Suprapubic skin (tissue), 4 donors: ENCODE measurements at places on chromosomes 2 and 18.

GRCh38 chr2:234676109-234676782, 179.4 kb upstream of the ARL4C start:
- DNase-seq, result no peak
- no peaks in the 10 kb centered on the region for H3K36me3 ChIP-seq
- no peak overlapping the region for H3K4me3 ChIP-seq
- H3K27ac ChIP-seq, result peak overlapping the region; percentile 45
- H3K27me3 ChIP-seq, result no peaks in the 10 kb centered on the region

DNA sequence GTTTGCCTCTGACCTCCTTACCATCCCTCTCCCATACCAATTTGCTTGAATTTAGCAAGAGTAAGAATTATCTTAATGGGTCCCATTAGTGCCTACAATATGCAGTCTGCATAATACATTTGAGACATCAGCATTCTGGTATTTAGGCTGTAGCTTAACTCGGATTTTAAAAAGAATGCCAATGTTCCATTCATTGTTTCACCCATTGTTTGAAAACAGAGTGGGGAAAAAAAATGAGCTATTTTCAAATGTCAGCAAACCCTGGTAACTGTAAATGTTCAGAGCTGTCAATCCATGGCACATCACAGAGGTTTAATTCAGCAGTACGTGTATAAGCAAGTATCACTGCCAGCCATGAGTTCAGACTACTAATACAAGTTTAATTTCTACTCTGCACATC, 61.9 kb upstream of the TSPYL6 start:
- DNase-seq, result no peak
- H3K4me3 ChIP-seq, result no peak overlapping the region
- H3K4me1 ChIP-seq, result no peaks in the 10 kb centered on the region
- H3K36me3 ChIP-seq, result no peaks in the 10 kb centered on the region
- no peak overlapping the region for H3K27ac ChIP-seq
- H3K27me3 ChIP-seq, result no peaks in the 10 kb centered on the region

GRCh38 chr2:63127594-63127993, 77.0 kb downstream of the OTX1 start:
- H3K27me3 ChIP-seq, result no peaks in the 10 kb centered on the region
- H3K27ac ChIP-seq, result no peak overlapping the region
- H3K36me3 ChIP-seq, result no peaks in the 10 kb centered on the region
- H3K4me1 ChIP-seq, result peaks cover 10% of the 10 kb centered on the region
- no peak overlapping the region for H3K4me3 ChIP-seq

- H3K36me3 ChIP-seq, result no peaks in the 10 kb centered on the region
- no peak overlapping the region for H3K4me3 ChIP-seq
- no peak overlapping the region for H3K27ac ChIP-seq
- no peak for DNase-seq
Observed at GRCh38 chr18:58495207-58495606, 133.7 kb downstream of the ALPK2 start.

DNA sequence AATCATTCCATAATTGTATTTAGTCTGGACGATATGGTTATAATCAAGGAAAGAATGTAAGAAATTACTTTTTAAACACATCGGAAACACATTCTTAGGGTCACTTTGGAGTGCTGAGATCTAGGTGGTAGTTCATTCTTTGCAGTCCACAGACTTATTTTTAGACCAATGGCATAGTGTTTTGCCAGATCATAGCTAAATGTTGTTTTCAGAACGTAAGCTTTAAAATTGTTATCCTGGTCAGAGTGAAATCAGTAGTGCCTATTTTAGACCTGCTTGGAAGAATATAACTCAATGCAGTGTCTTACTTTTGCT, 4.3 kb downstream of the MYL12A start:
- H3K27me3 ChIP-seq, result no peaks in the 10 kb centered on the region
- peaks cover 37% of the 10 kb centered on the region for H3K36me3 ChIP-seq
- H3K27ac ChIP-seq, result no peak overlapping the region
- peaks cover 42% of the 10 kb centered on the region for H3K4me1 ChIP-seq

- no peak overlapping the region for H3K27ac ChIP-seq
- no peaks in the 10 kb centered on the region for H3K27me3 ChIP-seq
- no peak for DNase-seq
- peaks cover 33% of the 10 kb centered on the region for H3K4me1 ChIP-seq
Observed at GRCh38 chr18:23359421-23359820, 93.7 kb upstream of the RIOK3 start.

DNA sequence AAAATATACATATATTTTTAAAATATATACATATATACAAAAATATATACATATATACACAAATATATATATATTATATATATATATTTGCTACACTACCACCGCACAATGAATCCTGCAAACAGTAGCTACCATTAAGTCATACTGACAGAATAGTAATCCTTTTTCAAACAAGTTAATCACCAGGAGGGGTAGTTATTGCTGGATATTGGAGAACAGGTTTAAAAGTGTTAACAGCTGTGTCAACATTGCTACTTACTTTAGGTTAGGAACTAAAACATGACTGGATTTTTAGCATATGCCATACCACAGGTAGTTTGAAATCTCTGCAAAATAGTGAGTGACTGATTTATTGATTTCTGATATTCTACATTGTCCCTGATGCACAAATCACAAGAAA, 529.1 kb upstream of the CDH7 start:
- H3K36me3 ChIP-seq, result no peaks in the 10 kb centered on the region
- DNase-seq, result no peak
- H3K4me3 ChIP-seq, result no peak overlapping the region
- no peaks in the 10 kb centered on the region for H3K27me3 ChIP-seq

DNA sequence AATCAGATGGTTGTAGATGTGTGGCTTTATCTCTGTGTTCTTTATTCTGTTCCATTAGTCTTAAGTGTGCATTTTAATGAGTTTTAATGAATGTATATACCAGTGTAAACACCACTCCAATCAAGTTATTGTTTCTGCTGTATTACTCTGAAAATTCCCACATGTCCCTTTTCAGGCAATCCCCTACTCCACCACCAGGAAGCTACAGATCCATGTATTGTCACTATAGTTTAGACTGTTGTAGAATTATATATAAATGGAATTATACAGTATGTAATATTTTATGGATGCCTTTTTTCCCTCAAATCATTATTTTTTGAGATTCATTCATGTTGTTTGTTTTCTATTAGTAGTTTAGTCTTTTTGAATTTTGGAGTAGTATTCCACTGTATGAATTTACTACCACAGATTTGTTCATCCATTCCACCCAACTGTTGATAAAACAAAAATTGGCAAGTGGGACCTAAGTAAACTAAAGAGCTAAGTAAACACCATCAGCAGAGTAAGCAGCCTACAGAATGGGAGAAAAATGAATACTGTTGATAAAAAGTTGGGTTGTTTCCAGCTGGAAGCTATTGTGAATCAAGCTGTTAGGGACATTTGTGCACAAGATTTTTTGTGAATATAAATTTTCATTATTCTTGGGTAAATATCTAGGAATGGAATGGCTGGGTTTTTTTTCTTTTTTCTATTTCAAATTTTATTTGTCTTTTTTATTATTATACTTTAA, 262.0 kb downstream of the CAMKMT start:
- no peaks in the 10 kb centered on the region for H3K36me3 ChIP-seq
- no peaks in the 10 kb centered on the region for H3K27me3 ChIP-seq
- no peak for DNase-seq
- H3K27ac ChIP-seq, result no peak overlapping the region

DNA sequence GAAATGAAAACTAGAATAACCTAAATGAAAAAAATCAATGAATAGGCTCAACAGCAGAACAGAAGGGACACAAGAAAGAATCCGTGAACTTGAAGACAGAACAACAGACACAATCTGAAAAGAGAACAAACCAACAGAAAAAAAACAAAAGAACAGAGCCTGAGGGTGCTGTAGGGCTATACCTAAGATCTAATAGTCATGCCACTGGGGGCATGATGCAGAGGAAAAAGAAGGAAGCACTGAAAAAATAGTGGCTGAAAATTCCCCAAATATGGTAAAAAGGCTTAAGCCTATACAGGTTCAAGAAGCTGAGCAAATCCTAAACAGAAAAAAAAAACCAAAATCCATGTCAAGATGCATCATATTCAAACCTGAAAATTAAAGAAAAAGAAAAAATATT, 50.3 kb downstream of the KANSL3 start:
- no peaks in the 10 kb centered on the region for H3K4me1 ChIP-seq
- peaks cover 10% of the 10 kb centered on the region for H3K36me3 ChIP-seq
- H3K27me3 ChIP-seq, result no peaks in the 10 kb centered on the region
- H3K4me3 ChIP-seq, result no peak overlapping the region

- H3K4me3 ChIP-seq, result no peak overlapping the region
- H3K27me3 ChIP-seq, result no peaks in the 10 kb centered on the region
- peak overlapping the region; percentile 11 for H3K27ac ChIP-seq
- DNase-seq, result no peak
Observed at GRCh38 chr2:54981385-54981784, 68.9 kb downstream of the RTN4 start.

DNA sequence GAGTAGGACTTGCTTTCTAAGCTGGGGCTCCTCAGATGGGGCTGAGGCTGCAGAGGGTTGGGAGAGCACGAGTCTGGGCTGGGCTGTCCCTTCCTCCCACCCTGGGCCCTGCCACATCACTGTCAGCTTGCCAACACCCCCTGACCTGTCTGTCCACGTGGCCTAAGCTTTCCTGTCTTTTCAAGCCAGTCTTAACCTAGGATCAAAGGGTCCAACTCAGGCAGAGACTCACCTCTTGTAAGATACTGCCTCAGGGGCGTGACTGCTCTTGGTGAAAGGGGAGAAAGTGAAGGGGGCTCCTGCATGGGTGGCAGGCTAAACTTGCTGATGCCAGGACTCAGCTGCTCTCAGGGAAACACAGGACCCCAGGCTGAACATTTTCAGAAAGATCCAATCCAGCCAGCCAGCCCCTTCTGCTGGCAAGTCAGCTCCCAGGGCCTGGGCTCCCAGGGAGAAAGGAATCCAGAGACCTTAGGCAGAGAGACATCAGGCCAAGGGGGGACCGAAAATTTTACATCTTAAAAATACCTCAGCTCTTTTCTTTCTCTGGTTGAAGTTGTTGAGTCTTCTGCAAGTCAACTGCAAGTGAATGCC, 144.2 kb upstream of the ID2 start:
- H3K4me3 ChIP-seq, result no peak overlapping the region
- no peak overlapping the region for H3K27ac ChIP-seq
- H3K36me3 ChIP-seq, result no peaks in the 10 kb centered on the region
- H3K4me1 ChIP-seq, result peaks cover 75% of the 10 kb centered on the region
- peak; percentile 63 for DNase-seq
- no peaks in the 10 kb centered on the region for H3K27me3 ChIP-seq

DNA sequence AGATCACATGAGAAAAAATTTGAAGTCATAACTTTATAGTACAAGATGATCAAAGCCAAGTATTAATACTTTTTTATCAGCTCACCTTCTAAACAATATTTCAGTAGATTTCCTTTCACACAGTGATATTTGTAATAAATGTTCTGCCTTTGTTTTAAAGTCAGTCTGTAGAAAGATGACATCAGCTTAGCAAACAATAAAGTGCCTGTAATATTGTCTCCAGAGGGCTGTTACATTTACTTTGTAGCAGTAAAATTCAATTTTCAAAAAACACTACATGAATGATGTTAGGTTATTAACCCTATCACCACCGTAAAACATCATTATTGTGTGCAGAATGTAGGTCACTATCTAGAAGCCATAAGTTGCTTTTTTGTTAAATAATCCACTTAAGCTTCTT, 49.6 kb downstream of the ZEB2 start:
- no peak for DNase-seq
- peaks cover 9% of the 10 kb centered on the region for H3K4me1 ChIP-seq
- H3K36me3 ChIP-seq, result no peaks in the 10 kb centered on the region
- H3K27ac ChIP-seq, result no peak overlapping the region
- no peaks in the 10 kb centered on the region for H3K27me3 ChIP-seq

GRCh38 chr2:88170472-88170892, 336 bp downstream of the THNSL2 start:
- H3K36me3 ChIP-seq, result no peaks in the 10 kb centered on the region
- H3K4me1 ChIP-seq, result peaks cover 9% of the 10 kb centered on the region
- no peak for DNase-seq

GRCh38 chr18:23032030-23032582, 99.0 kb downstream of the RBBP8 start:
- no peaks in the 10 kb centered on the region for H3K27me3 ChIP-seq
- no peak overlapping the region for H3K27ac ChIP-seq
- H3K36me3 ChIP-seq, result peaks cover 6% of the 10 kb centered on the region
- no peak for DNase-seq
- H3K4me3 ChIP-seq, result no peak overlapping the region
- peaks cover 3% of the 10 kb centered on the region for H3K4me1 ChIP-seq

GRCh38 chr2:137523931-137524330, 440.3 kb upstream of the HNMT start:
- no peaks in the 10 kb centered on the region for H3K27me3 ChIP-seq
- no peak overlapping the region for H3K4me3 ChIP-seq
- no peak for DNase-seq
- no peak overlapping the region for H3K27ac ChIP-seq

- no peaks in the 10 kb centered on the region for H3K36me3 ChIP-seq
- no peaks in the 10 kb centered on the region for H3K27me3 ChIP-seq
- no peak for DNase-seq
- peak overlapping the region; percentile 80 for H3K27ac ChIP-seq
Observed at GRCh38 chr2:217931846-217932560, 70.8 kb downstream of the TNS1 start.

DNA sequence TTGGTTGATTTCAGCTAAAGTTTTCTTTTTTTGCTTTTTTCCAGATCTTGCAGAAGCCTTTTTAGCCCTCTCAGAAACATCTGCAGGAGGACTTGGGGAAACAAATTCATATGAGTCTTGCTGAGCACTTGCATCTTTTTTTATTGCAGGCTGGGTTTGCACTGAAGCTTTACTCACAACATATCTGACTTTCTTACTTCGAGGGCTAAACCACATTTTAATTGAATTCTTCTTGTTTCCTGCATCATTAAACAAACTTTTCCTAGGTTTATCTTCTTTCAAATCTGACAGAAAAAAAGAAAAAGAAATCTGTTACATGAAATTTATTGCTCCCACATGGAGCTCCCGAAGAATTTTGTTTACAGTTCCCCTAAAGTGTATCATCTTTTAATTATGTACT, 28.3 kb downstream of the BARD1 start:
- no peak overlapping the region for H3K4me3 ChIP-seq
- peaks cover 31% of the 10 kb centered on the region for H3K36me3 ChIP-seq
- H3K27ac ChIP-seq, result no peak overlapping the region

- no peaks in the 10 kb centered on the region for H3K27me3 ChIP-seq
- no peaks in the 10 kb centered on the region for H3K4me1 ChIP-seq
- no peak overlapping the region for H3K4me3 ChIP-seq
- H3K36me3 ChIP-seq, result no peaks in the 10 kb centered on the region
Observed at GRCh38 chr2:133054297-133054696, 384.3 kb upstream of the LYPD1 start.

GRCh38 chr2:127506510-127506909, 19.8 kb downstream of the IWS1 start:
- no peak for DNase-seq
- H3K4me1 ChIP-seq, result peaks cover 21% of the 10 kb centered on the region
- H3K27ac ChIP-seq, result no peak overlapping the region
- H3K4me3 ChIP-seq, result no peak overlapping the region
- peaks cover 37% of the 10 kb centered on the region for H3K36me3 ChIP-seq
- no peaks in the 10 kb centered on the region for H3K27me3 ChIP-seq
